ENCODE measurements at places on chromosomes 1 and 21. TPM values are rescaled to one million over a fixed set of nuclear protein-coding genes. Genes with fewer than 3 reads are reported as not detected.
A peak's percentile ranks its signal among the peaks of the same experiment; 100 is the strongest.

- H3K27me3 ChIP-seq = peaks cover 9% of the 10 kb centered on the region
- H3K4me1 ChIP-seq = no peaks in the 10 kb centered on the region
- DNase-seq = no peak
These were observed 9.4 kb upstream of the RGS13 start for GRCh38 chr1:192626366-192627179.

WNT2B gene
- 0.15 TPM for total RNA-seq

GRCh38 chr1:232422898-232423297, 207.0 kb downstream of the SIPA1L2 start:
- peaks cover 19% of the 10 kb centered on the region for H3K36me3 ChIP-seq
- H3K4me1 ChIP-seq = no peaks in the 10 kb centered on the region
- peaks cover 6% of the 10 kb centered on the region for H3K27me3 ChIP-seq
- no peak for DNase-seq

DNA sequence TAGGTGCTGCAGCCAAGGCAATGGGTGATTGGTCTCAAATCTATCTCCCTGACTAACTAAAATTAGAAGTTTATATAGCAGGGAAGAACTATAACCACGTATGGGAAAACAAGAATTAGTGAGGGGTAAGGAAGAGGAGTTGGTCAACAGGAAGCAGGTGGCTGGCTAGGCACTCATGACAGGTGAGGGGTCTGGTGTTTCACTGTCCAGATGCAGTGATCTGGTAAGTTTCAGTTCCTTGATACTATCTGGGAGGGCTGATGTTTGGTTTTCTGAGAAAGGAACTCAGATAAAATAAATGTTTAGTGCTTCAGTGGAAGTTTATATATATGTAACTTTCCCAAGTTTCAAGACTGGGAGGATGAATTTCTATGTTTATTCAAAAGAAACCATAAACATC, 11.6 kb upstream of the POU2F1 start:
- no peak for DNase-seq
- H3K27ac ChIP-seq = peak overlapping the region; percentile 95
- peaks cover 9% of the 10 kb centered on the region for H3K27me3 ChIP-seq

- H3K4me1 ChIP-seq = no peaks in the 10 kb centered on the region
- H3K4me3 ChIP-seq = no peak overlapping the region
- DNase-seq = no peak
- H3K36me3 ChIP-seq = no peaks in the 10 kb centered on the region
- H3K27ac ChIP-seq = no peak overlapping the region
These were observed 28.2 kb upstream of the DNAH14 start for GRCh38 chr1:224901087-224901810.

DNA sequence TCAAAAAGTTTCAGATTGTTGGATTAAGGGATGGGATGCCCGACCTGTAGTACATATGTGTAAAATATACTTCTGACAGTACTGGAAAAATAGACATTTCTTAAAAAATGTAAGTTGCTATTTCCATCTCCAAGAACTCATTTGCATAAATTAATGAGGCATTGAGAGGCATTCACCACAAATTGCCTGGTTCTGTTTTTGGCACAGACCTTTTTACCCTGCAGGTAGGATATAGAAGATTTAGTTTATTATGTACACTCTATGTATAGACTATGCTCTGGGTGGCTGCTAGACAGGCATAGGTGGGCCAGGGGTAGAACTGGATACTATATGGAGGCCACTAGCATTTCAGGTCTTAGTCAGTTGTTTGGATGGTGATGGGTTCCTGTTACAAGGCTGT, 8.0 kb downstream of the CCDC17 start:
- no peak overlapping the region for H3K4me3 ChIP-seq
- H3K27ac ChIP-seq = no peak overlapping the region
- peaks cover 34% of the 10 kb centered on the region for H3K36me3 ChIP-seq

Data from activated CD4-positive, alpha-beta memory T cell treated with anti-CD3 and anti-CD28 coated beads for 36 hours (primary cell).